ENCODE measurements at places on chromosomes 3 and 15.
A peak's percentile ranks its signal among the peaks of the same experiment; 100 is the strongest.

DNA sequence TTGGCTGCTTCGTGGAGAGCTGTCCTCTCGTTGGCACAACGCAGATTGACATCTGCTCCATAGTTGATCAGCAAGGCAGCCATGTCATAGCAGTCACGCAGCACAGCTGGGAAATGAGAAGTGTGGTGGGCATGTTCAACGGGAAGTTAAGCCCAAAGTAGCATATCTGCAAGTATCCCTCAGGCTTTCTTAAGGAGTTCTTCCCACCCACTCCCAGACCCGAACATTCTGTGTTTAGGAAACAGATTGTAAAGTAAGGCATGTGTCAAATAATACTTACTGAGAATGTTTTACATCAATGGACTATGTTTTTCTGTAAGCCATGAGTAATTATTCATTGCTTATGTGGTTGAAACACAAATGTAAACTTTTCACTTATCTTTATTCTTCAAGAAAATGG lies 9.2 kb downstream of the ASB14 start:
- no peak for DNase-seq

GRCh38 chr3:161171113-161171512 lies 50.0 kb upstream of the NMD3 start:
- DNase-seq, result no peak

GRCh38 chr3:133106169-133106568 lies 68.0 kb downstream of the TMEM108 start:
- no peak for DNase-seq

DNA sequence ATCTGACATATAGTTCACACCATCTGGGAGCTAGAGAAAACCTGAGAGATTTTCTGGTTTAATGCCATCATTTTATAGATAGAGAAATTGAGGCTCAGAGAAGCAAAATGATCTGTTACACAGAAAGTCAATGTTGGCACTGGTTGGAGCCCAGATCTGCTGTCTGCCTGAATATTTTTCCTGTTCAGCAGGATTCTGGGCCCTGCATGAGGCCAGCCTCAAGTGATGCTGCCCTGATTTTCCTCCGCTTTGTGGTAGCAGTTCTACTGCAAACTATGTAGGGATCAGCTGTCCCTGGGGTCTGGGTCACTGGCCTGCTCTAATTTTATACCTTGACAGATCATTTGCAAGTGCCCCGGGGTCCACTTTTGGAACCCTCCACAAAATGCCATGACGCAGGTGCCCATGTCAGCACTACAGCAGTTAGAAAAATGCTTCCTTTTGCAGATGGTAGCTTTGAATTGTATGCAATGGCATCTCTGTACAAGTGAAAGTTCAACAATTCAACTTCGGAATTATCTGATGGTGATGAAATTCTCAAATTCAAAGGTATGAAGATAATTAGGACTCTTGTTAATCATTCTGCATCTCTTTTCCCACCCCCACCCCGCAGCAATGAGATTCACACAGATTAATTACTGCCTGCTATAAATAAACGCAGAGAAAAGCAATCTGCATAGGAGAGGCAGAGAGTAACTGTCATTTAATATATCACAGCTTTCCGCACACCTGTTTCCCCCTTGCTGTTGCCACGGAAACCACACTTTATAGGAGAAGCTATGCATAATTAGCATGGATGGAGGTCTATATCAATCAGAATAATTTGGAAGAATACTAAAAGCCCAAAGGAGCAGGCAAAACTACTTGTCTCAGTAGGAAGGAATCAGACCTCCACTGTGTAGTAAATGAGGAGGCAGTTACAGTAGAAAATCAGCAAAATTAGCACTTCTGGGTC lies 222.6 kb downstream of the PDCD6IP start:
- DNase-seq, result no peak

GRCh38 chr3:69141313-69141712 lies 18.9 kb upstream of the LMOD3 start:
- no peak for DNase-seq

DNA sequence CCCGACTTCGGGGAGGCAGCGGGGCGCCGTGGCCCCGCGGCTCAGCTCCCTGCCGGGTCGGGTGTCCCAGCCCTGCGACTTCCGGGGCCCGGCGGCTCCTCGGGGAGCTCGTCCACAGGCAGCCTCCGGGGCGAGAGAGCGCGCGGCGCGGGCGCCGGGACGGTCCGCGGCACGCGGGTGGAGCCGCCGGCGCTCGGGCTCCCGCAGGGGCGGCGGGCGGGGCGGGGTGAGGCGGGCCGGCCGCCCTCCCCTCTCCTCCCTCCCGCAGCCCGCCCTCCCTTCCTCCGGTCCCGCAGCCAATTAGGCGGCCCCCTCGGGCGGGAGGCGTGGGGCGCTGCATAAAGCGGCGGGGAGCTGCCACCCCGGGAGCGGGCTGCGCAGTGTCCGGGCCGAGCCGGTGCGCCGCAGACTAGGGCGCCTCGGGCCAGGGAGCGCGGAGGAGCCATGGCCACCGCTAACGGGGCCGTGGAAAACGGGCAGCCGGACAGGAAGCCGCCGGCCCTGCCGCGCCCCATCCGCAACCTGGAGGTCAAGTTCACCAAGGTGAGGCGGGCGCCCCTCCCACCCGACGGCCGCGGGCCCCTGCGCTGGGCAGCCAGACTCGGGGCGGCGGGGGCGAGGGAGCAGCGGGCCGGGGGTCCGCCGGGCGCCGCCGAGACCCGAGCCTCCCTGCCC lies at the start of gene ALDH1A3:
TSS of gene ALDH1A3 (plus strand) at position 368 of the 675 bp plus-strand sequence. CDS start at position 445, 77 bp downstream.
- no peak for DNase-seq

DNA sequence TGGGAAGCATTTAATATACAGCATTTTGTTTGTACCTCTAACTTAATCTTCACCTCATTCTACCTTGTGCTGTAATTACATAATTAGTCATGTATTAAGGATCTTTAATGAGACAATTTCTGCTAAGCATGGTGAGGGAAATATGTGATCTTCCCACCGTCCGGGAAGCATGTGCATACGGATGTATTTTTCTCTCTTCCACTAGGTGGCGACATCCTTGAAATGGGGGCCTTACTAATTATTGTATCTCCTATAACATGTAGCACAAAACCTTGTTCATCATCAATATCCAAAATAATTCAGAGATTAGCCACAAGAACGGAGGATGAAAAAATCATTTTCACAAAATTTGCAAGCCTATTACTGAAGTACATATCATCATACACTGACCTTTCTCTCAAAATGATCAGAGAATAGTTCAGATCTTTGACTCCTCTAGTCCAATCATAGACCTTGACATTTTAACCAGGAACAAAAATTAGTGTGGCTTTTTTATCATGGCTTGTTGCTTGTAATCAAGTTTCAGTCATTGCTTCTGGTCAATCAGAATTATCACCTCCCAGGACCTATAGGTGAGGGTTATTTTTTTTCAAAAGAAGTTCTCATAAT lies 148.9 kb upstream of the GBE1 start:
- no peak for DNase-seq

GRCh38 chr15:71627604-71628003 lies 182.8 kb upstream of the NR2E3 start:
- DNase-seq, result no peak

GRCh38 chr3:122251428-122251827 lies 68.0 kb downstream of the CASR start:
- no peak for DNase-seq

GRCh38 chr15:27671819-27672437 lies 427.2 kb downstream of the OCA2 start:
- DNase-seq, result no peak

- DNase-seq, result no peak
Measured at GRCh38 chr15:78228356-78228996, 5.9 kb downstream of the ACSBG1 start.

DNA sequence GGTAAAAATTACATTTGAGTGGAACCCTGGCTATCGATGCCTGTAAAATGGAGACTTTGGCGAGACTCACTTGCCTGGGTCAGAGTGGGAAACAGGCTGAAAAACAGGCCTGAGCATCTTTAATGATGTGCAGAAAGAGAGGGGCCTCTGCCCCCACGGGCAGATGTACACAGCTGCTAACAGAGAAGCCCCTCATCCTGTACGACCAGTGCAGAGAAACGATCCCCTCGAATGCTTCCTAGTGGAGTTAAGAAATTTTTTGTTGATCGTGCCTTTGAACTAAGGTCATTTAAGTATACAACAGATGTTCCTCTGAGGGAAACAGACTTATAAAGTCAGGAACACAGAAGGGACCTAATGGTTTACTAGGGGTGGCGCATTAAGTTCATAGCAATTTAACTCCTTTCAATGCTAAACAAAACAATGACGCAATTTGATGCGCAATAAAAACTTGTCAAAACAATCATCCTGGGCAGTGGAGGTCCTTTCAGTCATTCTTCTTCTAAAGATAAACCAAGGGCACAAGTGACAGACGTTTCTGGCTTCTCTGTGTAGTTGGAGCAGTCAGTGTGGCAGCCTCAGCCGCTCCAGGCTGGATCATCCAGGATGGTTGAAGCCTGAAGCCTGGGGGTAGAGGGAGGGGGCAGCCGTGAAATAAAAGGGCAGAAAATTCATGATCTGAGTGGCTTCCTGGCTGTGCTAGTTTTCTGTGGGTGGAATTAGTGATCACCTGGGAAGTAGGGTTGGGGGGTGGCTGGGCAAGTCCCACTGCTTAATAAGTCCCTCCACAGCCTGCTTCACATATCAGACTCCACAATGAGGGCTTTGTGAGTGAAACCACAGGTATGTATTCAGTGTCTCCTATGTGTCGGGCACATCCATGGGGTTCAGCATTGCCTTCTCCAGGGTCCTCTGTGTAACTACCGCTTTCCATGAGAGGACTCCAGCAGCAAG lies 50.8 kb upstream of the MRPS22 start:
- DNase-seq, result no peak

DNA sequence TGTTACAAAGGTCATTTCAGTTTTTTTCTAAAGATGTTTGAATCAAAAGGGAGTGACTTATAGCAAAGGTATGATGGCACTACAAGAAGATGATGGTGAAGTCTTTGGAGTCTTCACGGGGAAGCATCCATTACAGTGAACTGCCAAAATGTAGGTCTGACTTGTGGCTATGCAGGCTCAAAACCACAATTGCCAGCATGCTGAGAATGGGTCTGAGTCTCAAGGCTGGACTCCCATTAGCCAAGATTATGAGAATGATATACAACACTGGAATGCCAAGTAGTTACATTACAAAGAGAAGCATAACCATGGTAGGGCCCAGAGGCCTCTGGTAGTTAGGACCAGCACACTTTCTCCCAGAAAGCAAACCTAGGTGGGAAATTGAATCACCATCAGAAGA lies 194.2 kb downstream of the MTHFS start:
- DNase-seq, result no peak

DNA sequence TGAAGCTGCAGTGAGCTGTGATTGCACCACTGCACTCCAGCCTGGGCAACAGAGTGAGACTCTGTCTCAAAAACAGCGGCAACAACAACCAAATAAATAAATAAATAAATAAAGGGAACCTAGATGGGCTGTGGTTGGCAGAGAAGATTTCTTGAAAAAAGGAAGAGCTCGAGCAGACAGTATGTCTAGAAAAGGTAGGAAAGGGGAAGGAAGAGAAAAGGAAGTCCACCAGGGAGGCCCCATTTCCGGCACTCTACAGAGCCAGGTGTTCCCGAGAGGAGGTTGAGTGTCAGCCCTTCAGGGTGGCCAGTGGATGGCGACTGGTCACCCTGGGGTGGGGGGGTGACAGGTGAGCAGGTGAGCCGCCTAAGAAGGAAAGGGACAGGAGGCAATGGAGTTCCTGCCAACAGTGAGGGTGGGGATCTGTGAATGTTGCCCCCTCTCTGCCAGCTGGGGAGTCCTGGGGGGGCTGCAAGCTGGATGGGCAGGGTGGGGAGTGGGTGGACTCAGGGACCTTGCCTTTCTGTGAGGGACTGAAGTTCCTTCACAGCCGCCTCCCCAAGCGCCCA lies 14.8 kb downstream of the PAQR5 start:
- DNase-seq, result no peak

- DNase-seq, result no peak
Measured at GRCh38 chr3:120181632-120182031, 87.4 kb upstream of the GSK3B start.

DNA sequence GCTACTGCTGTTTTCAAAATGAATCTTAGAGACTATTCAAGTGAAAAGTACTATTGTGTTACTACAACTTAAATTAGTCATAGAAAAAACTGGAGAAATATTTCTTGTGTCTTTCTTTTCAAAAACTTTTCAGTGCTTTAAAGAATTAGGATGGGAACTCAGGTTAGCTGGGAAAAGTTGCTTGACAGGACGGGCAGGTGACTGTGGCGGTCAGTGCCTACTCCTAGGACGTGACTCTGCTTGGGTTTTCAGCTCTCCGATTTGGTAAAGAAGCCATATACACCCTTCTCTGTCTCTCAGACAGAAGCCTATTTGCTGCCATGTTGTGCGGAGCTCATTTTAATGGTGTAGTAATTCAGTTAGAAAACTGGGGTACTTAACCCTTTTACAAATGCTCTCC lies 89.8 kb upstream of the CACNA2D3 start:
- no peak for DNase-seq

GRCh38 chr15:45200001-45200798 lies 12.4 kb upstream of the SHF start:
- peak; percentile 90 for DNase-seq

GRCh38 chr15:52710050-52710707 lies 31.0 kb upstream of the ATOSA start:
- DNase-seq, result no peak

DNA sequence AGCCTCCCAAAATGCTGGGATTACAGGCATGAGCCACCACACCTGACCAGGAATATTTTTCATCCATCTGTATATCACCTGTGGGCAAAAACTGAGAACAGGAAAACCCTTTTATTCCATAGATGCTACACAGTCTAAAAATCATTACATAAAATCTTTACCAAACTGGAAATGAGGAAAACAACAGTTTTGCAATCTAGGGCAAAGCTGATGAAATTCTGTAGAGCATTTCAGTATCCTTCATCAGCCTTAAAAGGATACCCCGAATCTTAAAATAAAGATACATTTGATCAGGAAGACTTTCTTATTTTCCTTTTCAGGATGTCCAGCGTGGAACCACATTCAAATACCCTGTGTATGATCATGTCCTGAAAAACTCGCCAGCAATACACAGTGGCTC lies 7.1 kb downstream of the SIAH2 start:
- no peak for DNase-seq

DNA sequence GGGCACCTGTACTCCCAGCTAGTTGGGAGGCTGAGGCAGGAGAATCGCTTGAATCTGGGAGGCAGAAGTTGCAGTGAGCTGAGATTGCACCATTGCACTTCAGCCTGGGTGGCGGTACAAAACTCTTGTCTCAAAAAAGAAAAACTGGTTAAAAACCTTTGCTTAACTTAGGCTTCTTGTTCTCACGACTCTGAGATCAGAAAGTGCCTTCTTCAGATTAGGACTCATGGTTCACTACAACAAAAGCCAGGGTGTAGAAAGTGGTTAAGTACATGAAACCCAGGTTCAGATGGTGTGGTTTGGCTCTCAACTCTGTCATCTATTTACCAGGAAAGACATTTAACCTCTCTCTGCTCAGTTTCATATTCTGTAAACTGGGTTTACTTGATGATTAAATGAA lies 168.4 kb downstream of the TUSC7 start:
- DNase-seq, result no peak

DNA sequence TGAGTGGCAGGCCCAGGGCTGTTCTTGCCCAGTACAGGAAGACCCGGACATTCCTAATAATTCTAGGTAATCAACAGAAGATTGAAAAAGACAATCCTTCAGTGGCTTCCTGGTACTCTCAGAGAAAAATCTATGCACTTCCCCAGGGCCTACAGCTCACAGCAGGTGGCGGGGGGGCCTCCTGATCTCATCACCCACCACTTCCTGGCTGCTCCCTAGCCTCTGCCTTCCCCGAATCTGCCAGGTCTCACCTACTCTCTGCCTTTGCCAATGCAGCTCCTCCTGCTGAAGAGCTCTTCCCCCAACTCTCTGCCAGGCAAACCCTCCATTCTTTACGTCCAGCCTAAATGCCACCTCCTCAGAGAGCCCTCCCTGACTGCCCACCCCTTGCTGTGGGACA lies 37.5 kb downstream of the EHD4 start:
- DNase-seq, result peak; percentile 79

- no peak for DNase-seq
Measured at GRCh38 chr3:124250053-124250452, 258.1 kb upstream of the ROPN1 start.
